ENCODE measurements at places on chromosomes 1 and 21.

GRCh38 chr1:160238408-160238807 lies 23.9 kb downstream of the DCAF8 start:
- DNase-seq: no peak

- DNase-seq: no peak
Observed at GRCh38 chr1:89910268-89910667, 84.6 kb upstream of the ZNF326 start.

GRCh38 chr1:55669293-55669692 lies 454.1 kb upstream of the USP24 start:
- no peak for DNase-seq

GRCh38 chr1:147211577-147211976 lies 13.6 kb downstream of the FMO5 start:
- no peak for DNase-seq

GRCh38 chr21:32087447-32087846 lies 191.4 kb downstream of the MIS18A start:
- no peak for DNase-seq

GRCh38 chr1:12100071-12100470 lies 37.0 kb downstream of the TNFRSF8 start:
- no peak for DNase-seq

GRCh38 chr1:204499511-204500468 lies 5.2 kb upstream of the PIK3C2B start:
- no peak for DNase-seq

- no peak for DNase-seq
Observed at GRCh38 chr1:193932979-193933378, 746.6 kb upstream of the B3GALT2 start.

- DNase-seq: no peak
Observed at GRCh38 chr1:177377866-177378265, 207.1 kb downstream of the BRINP2 start.

GRCh38 chr1:145999321-146000024 lies 3.1 kb upstream of the TXNIP start:
- DNase-seq: no peak

DNA sequence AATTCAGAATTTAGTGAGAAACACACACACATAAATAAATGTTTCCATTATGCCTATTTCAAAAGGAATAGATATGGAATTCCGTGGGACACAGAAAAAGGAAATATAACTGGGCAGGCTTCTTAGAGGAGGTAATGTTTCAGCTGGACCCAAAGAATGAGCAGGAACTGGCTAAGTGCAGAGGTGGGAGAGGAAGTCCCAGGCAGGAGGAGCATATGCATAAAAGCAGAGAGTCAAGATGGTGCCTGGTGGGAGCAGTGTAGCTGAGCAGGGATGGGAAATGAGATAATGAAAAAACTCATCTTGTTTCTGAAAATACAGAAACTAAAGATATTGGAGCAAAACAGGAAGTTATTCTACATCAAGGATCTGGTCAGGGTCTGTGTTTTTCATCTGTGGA lies 115.2 kb upstream of the MAGI3 start:
- no peak for DNase-seq

GRCh38 chr1:58447886-58448285 lies 98.6 kb downstream of the OMA1 start:
- no peak for DNase-seq

DNA sequence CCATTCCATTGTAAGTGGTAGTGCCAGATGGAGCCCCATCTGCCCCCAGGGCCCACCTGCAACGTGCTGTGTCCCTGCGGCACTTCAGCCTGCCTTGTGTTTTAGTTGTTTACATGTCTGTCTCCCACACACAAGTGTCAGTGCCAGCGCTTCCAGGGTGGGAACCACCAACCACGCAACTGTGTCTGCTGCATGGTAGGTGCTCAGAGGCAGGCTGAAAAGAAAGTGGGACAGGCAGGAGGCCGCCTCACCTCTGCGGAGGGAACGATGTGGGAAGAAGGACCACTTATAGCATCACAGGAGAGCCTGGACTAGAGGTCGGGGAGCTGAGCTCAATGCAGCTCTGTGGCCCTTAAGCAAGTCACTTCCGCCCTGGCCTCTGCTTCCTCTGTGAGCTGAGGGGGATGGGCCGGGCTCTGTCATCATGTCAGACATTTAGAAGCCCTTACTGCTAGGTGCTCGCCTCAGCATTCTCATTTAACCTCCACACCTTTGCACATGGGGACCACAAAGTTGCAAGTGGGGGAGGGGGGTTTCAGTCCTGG lies 17.9 kb downstream of the SLC9A1 start:
- peak; percentile 56 for DNase-seq

DNA sequence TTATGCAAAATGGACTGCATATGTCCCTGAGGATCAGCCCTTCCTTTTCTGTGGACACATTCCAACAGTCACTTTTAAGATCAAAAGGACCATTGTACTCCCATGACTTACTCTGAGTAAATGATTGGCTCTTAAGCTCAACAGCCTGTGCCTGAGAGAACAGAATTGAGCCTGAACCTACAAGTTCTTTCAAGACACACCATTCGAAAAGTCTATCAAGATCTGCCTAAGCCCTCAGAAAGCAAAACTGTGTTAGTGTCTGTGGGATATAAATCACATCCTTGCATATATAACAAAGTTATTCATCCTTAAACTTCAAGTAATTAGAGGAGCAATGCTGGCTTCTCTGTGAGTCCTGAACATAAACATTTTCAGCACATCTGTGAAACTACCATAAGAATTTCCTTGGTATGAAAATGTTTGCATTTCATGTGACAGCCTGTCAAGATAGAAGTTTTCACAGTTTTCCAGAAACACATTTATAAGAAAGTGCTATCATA lies 41.6 kb downstream of the PCNX2 start:
- no peak for DNase-seq

DNA sequence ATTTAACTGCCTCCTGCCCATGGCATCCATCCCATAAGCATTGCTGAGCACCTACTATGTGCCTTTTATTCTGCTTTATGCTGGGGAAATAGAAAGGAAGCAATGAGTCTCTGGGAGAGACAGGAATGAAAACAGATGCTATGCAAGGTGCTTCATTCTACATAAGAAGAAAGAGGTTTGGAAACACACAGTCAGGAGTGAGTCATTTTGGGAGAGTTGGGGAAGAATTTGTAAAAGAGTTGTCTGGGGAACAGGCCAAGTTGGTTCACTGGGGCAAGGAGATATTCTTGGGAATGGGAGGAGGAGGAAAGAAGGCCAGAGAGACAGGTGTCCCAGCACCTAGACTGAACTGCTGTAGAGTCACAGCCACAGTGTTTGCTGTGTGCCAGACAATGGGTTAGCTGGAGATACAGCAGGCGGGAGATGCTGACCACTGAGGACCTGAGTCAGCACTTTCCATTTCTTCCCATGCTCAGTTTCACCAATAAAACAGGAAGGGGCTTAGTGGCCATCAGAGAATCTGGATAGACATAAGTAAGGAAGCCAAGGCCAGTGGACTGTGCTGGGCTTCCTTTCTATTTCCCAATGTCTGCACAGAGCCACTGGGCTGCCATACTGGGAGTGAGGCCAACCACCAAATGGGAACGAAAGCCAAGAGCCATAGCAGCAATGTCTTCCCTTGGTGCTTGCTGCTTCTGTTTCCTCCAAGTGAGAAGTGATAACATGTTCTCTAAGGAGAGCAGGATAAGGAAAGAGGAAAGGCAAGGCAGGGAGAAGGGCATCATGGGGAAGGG lies 187.7 kb upstream of the USP24 start:
- DNase-seq: no peak

GRCh38 chr1:61950418-61950817 lies 208.1 kb downstream of the PATJ start:
- DNase-seq: peak; percentile 9

DNA sequence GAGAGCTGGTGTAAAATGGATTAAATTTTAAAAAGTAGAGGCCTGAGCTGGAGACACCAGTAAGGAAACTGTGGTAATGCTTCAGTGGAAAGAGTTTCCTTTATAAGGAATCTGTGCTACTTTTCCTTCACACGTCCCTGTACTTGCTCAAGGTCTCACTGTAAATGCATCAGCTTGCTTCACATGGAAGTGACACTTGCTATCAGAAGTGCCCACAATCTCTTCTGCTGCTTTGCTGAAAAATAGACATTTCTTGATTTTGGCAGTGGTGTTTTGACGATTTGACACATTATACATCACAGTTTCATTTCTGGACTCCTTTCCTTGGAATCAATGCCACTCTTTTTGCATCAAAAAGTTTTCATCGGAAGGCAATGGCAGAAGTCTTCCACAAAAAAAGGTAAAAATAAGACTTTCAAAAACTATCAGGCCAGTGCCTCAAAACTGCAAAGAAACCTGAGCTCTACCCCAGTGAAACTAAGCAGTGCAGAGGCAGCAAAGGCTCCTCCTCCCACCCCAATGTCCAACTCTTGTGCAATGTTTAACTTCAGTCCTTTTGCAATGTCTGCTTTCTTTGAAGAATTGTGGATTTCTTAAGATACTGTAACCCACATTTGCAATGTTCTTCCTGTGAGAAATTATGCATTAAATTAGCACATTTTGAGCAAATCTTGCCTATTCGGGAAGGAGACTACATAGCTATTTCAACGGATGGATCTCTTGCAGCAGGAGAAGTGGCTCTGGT lies 18.4 kb upstream of the TSPAN2 start:
- no peak for DNase-seq

Measured in H7 (cell line).